NCI-H460 (cell line): ENCODE measurements at places on chromosomes 5 and 9.

- no peak for DNase-seq
These were observed 2.8 kb downstream of the PITX1 start for GRCh38 chr5:135030956-135031812.

- no peak for DNase-seq
These were observed 103.1 kb downstream of the EPB41L4A start for GRCh38 chr5:112316006-112316405.

GRCh38 chr5:61974680-61975079, 331.3 kb upstream of the KIF2A start:
- DNase-seq = no peak

GRCh38 chr5:93257616-93258015, 323.4 kb downstream of the NR2F1-AS1 start:
- no peak for DNase-seq

- DNase-seq = no peak
These were observed 8.7 kb upstream of the RANBP6 start for GRCh38 chr9:6024035-6024554.

GRCh38 chr5:145872914-145873313, at the start of gene GRXCR2:
Gene GRXCR2 (minus strand): TSS chr5:145873014. CDS start chr5:145872968, 46 bp downstream.
- no peak for DNase-seq

DNA sequence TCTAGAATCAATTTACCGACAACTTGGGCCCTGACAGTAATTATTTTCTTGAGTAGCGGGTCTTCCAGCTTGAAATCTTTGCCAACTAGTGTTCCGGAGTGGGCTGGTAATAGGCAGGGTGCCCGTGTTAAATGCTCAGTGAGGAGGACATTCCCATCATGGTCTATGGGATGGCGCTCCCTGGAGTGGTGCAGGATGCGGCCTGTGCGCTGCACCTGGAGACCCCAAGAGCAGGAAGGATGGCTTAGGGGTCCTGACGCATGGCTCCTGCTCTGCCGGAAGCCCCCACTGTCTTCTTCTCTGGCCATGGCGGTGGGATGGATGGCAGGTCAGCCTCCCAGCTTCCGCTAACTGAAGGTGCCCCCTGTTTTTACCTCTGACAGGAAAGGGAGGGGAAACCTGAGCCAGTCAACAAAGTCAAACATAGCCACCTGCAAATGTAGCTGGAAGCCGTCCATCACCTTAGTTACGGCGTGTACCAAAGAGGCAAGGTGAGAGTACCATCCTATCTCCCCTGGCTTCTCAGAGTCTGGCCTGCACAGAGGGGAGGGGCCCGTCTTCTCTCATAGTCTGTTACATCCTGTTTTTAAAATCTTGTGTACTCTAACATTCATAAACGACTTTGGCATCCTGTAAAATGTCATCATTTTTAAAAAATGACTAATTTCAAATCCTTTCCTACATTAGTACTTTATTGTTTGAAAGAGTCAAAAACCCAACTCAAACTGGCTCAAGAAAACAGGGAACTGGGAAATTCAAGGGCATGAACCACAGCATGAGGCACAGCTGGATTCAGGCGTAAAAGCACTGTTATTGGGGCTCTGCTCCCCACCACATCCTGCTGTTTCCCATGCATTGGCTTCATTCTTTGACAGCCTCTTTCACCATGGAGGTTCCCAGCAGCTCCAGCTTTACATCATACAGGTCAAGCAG, 28.5 kb upstream of the UNC5A start:
- DNase-seq = no peak

DNA sequence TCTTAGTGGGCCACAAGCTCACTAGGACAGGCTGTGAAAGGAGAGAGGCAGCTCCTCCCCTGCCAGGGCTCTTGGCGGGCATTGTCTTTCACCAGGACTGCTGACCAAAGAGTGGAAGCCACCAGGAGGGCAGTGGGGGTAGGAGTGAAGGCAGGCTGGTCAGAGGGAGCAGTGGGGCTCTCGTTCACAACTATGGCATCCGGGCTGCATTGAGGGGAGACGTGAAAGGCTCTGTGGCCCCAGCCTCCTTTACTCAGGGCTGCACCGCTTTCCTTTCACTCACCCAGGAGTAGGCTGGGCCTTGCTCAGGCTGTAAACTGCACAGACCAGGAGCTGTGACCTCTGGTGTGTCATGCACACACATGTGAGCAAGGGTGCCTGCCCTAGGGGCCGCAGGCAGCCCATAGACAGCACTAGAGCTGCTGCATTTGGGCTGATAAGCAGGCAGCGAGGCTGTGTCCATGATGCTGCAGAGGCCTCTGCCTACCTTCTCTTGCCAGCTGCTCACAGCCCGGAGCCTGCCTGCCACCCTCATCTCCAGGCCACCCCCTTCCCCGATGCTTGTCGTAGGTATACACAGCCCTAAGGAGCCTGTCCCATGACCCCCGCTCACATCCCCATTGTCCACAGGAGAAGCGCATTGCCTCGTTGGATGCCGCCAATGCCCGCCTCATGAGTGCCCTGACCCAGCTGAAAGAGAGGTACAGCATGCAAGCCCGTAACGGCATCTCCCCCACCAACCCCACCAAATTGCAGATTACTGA, 130.4 kb downstream of the DAB2IP start:
- no peak for DNase-seq

GRCh38 chr5:117434254-117434653, 859.6 kb upstream of the SEMA6A start:
- DNase-seq = no peak

DNA sequence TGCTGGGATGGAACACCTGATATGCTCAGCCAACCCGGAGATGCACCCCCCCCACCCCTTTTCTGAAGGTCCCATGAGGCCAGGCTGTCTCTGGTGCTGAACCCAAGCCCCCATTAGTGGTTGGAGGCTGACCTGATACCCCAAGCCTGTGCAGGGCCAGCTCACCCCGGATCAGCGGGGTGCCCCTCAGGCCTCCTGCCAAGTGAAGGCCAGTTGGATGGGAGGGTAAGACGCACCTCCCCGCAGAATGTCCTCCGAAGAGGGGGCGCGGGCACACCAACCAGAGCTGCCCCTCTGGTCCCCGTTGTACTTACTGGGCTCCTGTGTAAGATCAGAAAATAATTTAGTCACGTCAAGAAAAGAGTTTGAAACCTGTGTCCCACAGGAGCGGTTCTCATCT, 76.8 kb upstream of the OTULINL start:
- DNase-seq = no peak

DNA sequence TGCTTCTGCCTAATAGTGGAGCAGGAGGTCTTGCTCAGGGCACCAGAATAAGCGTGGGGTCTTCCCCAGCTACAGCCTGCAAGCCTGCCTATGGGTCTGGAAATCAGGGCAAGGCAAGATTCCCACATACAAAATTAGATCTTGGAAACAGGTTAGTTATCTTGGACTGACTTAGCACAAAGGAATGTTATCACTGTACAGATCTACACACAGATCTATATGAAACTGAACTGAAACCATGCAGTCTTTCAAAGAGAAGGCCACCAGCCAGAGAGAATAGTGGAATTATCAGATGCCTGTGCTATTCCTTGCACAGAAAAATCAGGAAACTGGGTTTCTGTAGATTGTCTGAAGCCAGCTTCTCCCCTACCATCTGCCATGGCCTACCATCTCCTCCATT, 585.7 kb downstream of the ACTL7B start:
- no peak for DNase-seq

GRCh38 chr9:107784235-107784958, 294.8 kb upstream of the KLF4 start:
- DNase-seq = peak; percentile 5
